Colonic mucosa (tissue), 4 donors: ENCODE measurements at places on chromosomes 7 and 10. TPM values are rescaled to one million over a fixed set of nuclear protein-coding genes. Genes with fewer than 3 reads are reported as not detected.

GRCh38 chr7:98286093-98286539 is 4.6 kb downstream of the BRI3 start:
- H3K27me3 ChIP-seq: no peaks in the 10 kb centered on the region
- no peaks in the 10 kb centered on the region for H3K36me3 ChIP-seq
- peaks cover 44% of the 10 kb centered on the region for H3K4me1 ChIP-seq
- peak; percentile 63 for DNase-seq

DNA sequence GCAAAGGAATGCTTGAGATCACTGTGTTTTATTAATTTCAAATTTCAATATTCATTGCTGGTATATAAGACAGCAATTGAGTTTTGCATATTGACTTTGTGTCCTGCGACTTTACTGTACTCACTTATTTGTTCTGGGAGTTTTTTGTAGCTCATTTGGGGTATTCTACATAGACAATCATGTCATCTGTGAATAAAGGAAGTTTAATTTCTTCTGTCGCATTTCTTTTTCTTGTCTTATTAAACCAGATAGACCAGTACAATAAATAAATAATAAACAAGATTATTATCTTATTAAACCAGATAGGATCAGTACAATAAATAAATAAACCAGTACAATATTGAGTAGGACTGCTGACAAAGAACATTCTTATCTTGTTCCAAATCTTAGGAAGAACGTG is 448.2 kb downstream of the RPS24 start:
- H3K4me3 ChIP-seq: no peak overlapping the region
- no peaks in the 10 kb centered on the region for H3K4me1 ChIP-seq
- H3K27me3 ChIP-seq: no peaks in the 10 kb centered on the region
- no peak for DNase-seq

The RELN gene
- 1.1 TPM for total RNA-seq

DNA sequence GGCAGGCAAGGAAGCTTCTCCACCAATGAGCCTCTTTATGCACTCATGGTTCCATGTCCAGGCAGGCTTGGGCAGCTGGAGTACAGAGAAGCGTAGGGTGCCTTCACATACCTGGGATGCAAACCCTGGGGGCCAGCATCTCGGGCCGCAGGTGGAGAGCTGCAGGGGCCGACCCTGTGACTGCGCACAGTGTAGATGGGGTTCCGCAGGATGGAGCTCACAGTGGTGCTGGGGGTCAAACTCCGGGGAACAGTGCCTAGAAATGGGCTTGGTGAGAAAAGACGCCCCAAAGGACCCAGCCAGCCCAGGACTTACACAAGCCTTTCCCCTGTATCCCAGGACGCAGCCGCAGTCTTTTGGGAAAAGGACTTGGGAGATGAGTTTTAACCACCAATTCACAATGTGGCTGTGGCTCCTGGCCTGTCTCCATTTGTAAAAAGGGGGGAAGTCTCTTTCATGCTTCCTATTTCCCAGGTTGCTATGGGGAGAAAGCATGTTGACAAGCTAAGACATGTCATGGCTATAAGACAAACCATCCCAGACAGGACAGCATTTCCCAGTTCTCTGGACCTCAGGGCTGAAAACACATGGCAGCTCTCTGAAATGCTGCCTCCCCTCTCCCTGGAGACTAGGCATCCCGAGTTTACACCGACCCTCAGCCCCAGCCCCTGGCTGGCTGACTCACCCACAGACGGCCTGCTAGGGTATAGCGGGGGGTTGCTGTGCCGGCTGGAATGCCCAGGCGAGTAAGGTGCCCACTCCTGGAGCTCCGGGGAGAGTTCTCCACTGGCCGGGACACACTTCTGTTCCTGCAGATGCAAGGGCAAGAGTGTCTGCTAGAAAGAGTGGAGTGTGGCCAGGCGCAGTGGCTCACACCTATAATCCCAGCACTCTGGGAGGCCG is 107.1 kb downstream of the DLG5 start:
- no peak overlapping the region for H3K4me3 ChIP-seq
- no peak for DNase-seq
- H3K27ac ChIP-seq: no peak overlapping the region

The MUC12 gene
- total RNA-seq: 542 TPM

- H3K4me1 ChIP-seq: no peaks in the 10 kb centered on the region
- no peak for DNase-seq
- H3K27me3 ChIP-seq: peaks cover 18% of the 10 kb centered on the region
- H3K36me3 ChIP-seq: no peaks in the 10 kb centered on the region
These were observed 73.0 kb upstream of the LRRC4 start for GRCh38 chr7:128104108-128104742.

GRCh38 chr7:140231771-140232491 is 55.1 kb upstream of the KDM7A start:
- peaks cover 20% of the 10 kb centered on the region for H3K4me1 ChIP-seq
- peak; percentile 77 for DNase-seq
- H3K4me3 ChIP-seq: peak overlapping the region; percentile 52
- H3K36me3 ChIP-seq: no peaks in the 10 kb centered on the region
- H3K27ac ChIP-seq: peak overlapping the region; percentile 95

- H3K4me3 ChIP-seq: no peak overlapping the region
- no peaks in the 10 kb centered on the region for H3K4me1 ChIP-seq
- no peaks in the 10 kb centered on the region for H3K36me3 ChIP-seq
- H3K27ac ChIP-seq: no peak overlapping the region
These were observed 16.7 kb downstream of the DPYSL4 start for GRCh38 chr10:132203256-132204077.

GRCh38 chr10:132107949-132108877 is 42.5 kb downstream of the JAKMIP3 start:
- no peaks in the 10 kb centered on the region for H3K27me3 ChIP-seq
- no peak for DNase-seq
- H3K4me1 ChIP-seq: no peaks in the 10 kb centered on the region
- H3K36me3 ChIP-seq: no peaks in the 10 kb centered on the region
